HT1080 (cell line): ENCODE measurements at places on chromosomes 3 and 15. TPM values are rescaled to one million over a fixed set of nuclear protein-coding genes. Genes with fewer than 3 reads are reported as not detected.

Gene CASR
- total RNA-seq, result not detected in 2 replicates

Gene RASL12
- total RNA-seq, result not detected in 2 replicates

Gene MYLK
- 185 and 197 TPM in 2 replicates for total RNA-seq

Gene GPR62
- total RNA-seq, result 0.08 and 0.23 TPM in 2 replicates

Gene ILDR1
- not detected in 2 replicates for total RNA-seq

Gene ITIH1
- not detected in 2 replicates for total RNA-seq

Gene LYZL4
- not detected in 2 replicates for total RNA-seq

Gene POTEB2
- total RNA-seq, result not detected in 2 replicates

Gene STAB1
- not detected in 2 replicates for total RNA-seq

Gene OR5K2
- total RNA-seq, result not detected in 2 replicates
